ENCODE measurements at places on chromosomes 6 and 20. TPM values are rescaled to one million over a fixed set of nuclear protein-coding genes. Genes with fewer than 3 reads are reported as not detected.

DNA sequence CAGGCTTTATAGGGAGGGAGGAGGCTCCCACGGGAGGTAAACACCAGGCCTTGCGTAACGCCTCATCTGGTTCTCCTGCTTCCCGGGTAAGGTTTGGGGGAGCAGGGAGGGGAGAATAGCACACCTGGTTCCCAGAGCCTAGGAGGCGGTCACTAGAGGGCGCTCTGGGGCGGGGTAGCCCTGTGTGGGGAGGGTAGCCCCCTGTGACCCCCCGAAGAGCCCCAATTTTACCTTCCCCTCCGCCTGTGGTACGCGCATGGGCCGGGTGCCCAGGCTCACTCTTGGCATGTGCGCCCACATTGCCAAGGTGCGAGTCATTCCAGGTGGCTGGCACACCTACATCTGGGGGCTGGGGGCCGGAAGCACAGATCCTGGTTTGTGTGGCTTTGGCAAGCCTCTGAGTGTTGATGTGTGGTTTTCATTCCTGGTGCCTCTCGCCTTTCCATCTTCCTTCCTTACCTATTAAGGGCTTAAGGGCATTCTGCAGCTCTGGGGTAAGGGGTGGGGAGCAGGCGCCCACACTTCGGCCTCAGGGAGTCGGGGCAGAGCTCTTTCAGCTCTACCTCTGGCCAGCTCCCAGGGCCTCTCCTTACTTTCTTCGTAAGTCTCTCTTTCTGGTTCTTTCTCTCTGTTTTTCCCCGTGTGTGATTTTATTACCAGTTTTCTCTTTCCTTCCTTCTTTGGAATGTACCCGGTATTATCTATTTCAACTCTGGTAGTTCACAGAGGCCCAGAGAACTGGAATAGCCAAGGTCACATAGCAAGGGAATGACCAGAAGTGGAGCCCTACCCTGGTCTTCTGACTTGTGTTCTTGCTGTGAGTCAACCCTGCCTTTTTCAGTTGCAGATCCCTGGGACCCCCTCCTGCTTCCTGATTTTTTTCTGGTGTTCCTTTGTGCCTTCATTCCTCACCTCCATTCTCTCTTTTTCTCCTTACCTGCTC, 492 bp upstream of the RNF39 start:
- H3K4me3 ChIP-seq: peak overlapping the region; percentile 96
- peak overlapping the region; percentile 47 for H3K27ac ChIP-seq
- H3K27me3 ChIP-seq: peaks cover 87% of the 10 kb centered on the region
- peak; percentile 83 for DNase-seq

DNA sequence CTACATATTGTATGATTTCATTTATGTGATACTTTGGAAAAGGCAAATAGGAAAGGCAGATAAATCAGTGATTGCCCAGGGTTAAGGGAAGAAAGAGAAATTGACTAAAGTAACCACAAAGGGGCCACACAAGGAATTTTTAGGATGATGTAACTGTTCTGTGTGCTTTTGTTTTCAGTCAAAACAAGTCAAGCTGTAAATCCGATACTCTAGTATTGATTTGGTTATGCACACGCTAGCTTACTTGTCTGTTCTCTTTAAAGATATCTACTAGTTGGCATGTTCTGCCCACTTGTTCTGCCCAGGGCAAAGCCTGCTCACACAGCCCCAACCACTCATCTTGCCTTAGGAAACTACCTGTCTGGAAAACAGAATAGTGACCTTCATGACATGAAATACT, 6.4 kb downstream of the FBXL4 start:
- no peaks in the 10 kb centered on the region for H3K27me3 ChIP-seq
- no peak overlapping the region for H3K4me3 ChIP-seq
- H3K36me3 ChIP-seq: peaks cover 36% of the 10 kb centered on the region

The YWHAB gene
- 216 TPM for total RNA-seq

The MROH8 gene
- 0.89 TPM for total RNA-seq

DNA sequence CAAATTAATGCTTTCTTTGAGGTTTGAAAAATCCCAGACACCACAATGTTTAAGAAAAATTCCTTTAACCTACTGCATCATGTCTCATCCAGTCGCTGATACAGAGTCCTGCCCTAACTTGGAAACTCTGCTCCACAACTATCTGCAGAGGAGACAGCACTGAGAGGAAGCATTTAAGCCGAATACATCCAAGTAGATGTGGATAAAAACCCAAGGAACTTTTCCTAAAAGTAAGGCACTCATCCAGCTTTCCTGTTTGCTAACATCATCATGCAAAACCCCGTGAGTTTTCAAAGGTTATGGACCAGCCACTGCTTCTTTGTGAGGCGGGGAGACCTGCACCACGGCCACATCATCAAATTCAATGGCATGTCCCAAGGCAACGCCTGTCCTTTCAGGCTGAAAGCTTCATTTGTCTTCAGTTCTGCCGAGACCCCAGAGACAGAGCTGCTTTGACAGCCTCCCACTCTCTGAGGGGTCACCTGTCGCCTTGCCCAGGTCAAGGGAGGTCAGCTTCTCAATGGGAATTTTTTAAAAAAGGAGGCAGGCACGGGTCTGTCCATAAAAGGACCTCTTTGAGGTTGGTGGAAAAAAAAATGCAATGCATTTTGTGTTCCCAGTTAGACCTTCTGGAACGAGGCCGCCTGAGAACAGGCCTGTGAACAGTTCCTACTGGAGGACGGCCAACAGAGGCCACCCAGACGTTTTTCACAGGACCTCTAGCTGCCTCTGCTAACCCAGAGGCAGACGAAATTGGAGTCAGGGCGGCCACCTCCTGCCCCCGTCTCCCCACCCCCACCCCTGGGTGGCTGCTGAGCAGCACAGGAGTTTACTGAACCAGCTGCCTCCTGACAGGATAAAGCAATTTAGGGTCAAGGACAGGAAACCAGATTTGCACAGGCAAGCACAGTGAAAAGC, 142.5 kb upstream of the HDDC2 start:
- H3K27me3 ChIP-seq: no peaks in the 10 kb centered on the region
- no peak for DNase-seq
- H3K4me3 ChIP-seq: no peak overlapping the region
- H3K36me3 ChIP-seq: peaks cover 4% of the 10 kb centered on the region

GRCh38 chr20:1887756-1888155, 7.5 kb upstream of the SIRPA start:
- H3K4me3 ChIP-seq: no peak overlapping the region
- DNase-seq: no peak
- H3K27ac ChIP-seq: no peak overlapping the region
- H3K27me3 ChIP-seq: peaks cover 14% of the 10 kb centered on the region
- peaks cover 26% of the 10 kb centered on the region for H3K4me1 ChIP-seq

DNA sequence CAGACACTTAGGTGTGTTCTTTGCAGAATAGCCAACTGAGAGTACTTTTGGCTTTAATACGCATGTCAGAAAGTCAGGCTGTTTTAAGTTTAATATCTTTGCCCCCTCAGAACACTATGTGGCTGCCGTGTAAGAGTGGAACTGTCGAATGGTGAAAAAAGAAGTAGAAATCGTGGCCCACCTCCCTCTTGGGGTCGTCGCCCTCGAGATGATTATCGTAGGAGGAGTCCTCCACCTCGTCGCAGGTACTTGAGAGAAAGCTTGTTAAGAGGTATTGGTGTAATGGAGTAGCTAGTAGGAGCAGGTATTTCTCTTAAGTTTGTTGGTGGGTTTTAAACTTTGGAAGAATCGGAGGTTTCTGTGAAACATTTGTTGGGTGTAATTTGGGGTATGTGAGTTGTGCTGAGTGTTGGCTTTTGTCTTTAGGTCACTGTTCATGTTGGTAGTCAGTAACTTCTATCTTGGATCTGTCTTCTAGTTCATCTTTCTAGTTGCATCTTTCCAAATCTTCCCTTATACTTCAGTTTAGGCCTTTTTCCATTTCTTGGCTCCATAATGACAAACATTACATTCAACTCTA, 4.7 kb downstream of the SRSF3 start:
- peaks cover 44% of the 10 kb centered on the region for H3K4me1 ChIP-seq
- H3K27me3 ChIP-seq: peaks cover 4% of the 10 kb centered on the region
- H3K4me3 ChIP-seq: peak overlapping the region; percentile 98
- peak; percentile 1 for DNase-seq

The SYNDIG1 gene
- 5.0 TPM for total RNA-seq

DNA sequence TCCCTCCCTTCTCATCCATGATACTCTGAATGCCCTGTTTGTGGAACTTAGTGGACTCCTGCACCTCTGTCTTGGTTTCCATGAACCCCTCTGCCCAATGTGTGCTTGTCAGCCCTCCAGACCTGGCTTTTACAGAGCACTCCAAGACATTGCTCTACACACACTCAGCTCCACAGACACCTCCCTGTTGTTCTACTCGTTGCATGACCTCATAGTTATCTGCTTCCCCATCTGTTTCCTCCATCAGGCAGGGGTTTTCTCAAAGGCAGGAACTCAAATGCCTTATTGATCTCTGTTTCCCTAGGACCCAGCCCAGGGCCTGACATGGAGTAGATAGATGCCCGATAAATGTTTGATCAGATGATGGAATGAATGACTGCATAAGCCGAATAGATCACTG, 13.3 kb downstream of the PLCG1 start:
- H3K4me1 ChIP-seq: peaks cover 54% of the 10 kb centered on the region
- H3K4me3 ChIP-seq: no peak overlapping the region
- DNase-seq: no peak
- H3K36me3 ChIP-seq: peaks cover 2% of the 10 kb centered on the region
- H3K27ac ChIP-seq: no peak overlapping the region

The AVP gene
- total RNA-seq: 0.50 TPM

DNA sequence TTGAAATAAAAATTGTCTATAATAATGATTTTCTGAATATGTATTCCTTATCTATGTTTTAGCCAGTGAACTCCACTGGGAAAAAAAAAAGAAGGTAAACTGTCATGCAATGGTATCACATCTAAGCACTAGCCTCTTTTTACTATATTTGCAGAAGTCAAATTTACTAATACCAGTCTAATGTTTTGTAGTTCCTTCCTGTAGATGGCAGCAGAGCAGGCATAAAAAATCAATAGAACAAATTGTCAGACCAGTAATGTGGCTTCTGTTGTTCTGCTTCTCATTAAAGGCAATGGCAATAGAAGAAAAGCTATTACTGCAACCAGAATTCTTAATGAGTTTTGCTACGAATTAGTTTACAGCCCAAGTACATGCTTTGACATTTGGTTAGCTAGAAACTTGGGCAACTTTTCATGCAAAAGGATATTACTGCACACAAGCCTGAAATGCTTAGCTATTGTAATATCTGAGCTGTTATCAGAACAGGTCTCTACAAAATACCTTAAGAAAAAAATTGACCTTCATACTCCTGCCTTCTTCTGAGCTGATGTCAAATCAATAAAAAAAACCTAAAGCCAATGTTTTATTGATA, 476.9 kb downstream of the KHDRBS2 start:
- peaks cover 16% of the 10 kb centered on the region for H3K36me3 ChIP-seq
- H3K4me1 ChIP-seq: no peaks in the 10 kb centered on the region
- no peak overlapping the region for H3K27ac ChIP-seq
- H3K27me3 ChIP-seq: no peaks in the 10 kb centered on the region
- H3K4me3 ChIP-seq: no peak overlapping the region
- DNase-seq: no peak

The MATN4 gene
- total RNA-seq: 2.2 TPM

- H3K27me3 ChIP-seq: no peaks in the 10 kb centered on the region
- no peak for DNase-seq
These were observed 9.6 kb upstream of the PKIG start for GRCh38 chr20:44572551-44573500.

The CYP39A1 gene
- 1.3 TPM for total RNA-seq

- H3K27me3 ChIP-seq: no peaks in the 10 kb centered on the region
- DNase-seq: no peak
- no peak overlapping the region for H3K27ac ChIP-seq
- no peaks in the 10 kb centered on the region for H3K4me1 ChIP-seq
- no peaks in the 10 kb centered on the region for H3K36me3 ChIP-seq
These were observed 54.4 kb downstream of the SNRNP48 start for GRCh38 chr6:7644417-7644816.

The TRERF1 gene
- 23.9 TPM for total RNA-seq

The CFAP61 gene
- 0.18 TPM for total RNA-seq

DNA sequence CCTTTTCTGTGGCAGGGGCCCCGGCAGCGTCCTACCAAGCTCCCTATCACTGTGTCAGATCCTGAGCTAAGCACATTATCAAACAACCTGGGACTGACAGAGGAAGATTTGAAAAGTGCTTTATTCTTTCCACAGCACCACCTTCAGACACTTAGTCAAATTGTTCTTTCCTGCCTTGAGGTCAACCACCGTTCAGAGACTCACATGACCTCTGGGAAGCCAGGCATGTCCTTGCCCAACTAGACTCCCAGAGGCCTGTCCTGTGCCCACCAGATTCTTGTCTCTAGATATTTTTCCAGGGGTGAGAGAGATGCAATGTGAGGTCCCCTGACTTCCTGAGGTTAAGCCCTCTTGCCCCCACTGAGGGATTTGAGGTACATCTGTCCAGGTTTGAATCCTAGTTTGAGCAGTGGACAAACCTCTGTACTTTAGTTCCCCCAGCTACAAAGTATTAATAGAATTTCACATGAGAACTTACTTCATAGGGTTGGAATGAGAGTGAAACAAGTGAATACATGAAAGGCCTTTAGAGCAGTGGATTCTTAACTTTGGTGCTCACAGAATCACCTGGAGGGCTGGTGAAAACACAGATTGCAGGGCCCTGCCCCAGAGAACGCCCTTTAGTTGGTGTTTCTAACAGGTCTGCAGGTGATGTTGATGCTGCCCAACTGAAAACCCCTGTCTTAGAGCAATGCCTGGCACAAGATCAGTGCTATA, 179.8 kb downstream of the CLIC5 start:
- no peaks in the 10 kb centered on the region for H3K36me3 ChIP-seq
- DNase-seq: no peak
- H3K4me1 ChIP-seq: no peaks in the 10 kb centered on the region
- no peaks in the 10 kb centered on the region for H3K27me3 ChIP-seq
- H3K27ac ChIP-seq: peak overlapping the region; percentile 15

DNA sequence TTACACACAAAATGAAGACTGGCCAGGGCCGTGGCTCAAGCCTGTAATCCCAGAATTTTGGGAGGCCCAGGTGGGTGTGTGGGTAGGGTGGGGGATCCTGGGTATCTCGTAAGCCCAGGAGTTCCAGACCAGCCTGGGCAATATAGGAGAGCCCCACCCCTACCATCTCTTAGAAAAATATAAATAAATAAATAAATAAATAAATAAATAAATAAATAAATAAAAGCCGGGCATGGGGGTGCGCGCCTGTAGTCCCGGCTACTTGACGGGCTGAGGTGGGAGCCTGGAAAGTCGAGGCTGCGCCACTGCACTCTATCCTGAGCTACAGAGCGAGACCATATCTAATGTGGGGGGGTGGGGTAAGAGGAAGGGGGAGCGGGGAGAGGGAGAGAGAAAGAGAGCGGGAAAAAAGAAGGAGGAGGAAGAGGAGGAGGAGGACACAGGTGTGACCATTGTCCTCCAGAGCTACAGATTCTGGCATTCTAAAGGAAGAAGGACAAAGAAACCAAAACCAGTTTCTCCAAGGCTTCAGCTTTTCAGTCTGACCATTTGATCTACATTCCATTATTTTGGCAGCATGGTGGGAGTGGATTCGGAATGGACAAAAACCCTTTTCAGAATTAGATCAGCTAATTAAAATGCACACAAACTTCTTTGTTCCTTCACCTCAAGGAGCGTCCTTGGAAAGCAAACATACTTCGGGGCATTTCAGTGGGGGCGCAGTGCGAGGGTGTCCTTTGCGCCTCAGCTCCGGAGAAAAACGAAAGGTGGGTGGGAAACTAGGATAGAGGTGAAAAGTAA, 577 bp upstream of the C6orf141 start:
- peaks cover 49% of the 10 kb centered on the region for H3K4me1 ChIP-seq
- H3K27ac ChIP-seq: peak overlapping the region; percentile 84
- DNase-seq: no peak
- peaks cover 63% of the 10 kb centered on the region for H3K27me3 ChIP-seq

Measured in WTC11 (cell line).